ENCODE measurements at places on chromosomes 2 and 18.

- no peak for DNase-seq
Measured at GRCh38 chr2:144198116-144198515, 321.8 kb downstream of the ZEB2 start.

DNA sequence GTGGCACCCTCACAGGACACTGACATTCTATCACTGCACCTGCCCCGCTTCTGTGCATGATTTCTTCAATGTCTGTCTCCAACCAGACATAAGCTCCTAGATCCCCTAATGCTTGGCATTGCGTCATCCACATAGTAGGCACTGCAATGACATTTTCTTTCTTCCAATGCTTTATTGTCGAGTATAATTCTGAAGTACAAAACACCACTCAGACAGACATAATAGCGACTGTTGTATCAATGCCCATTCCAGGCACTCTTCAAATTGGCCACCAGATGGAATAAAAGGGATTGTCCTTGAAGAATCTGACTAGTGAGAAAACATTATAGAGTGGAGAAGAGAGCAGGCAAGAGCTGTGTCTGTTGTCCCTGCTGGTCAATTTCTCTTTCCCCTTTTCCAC, 89.0 kb downstream of the LPIN1 start:
- no peak for DNase-seq

DNA sequence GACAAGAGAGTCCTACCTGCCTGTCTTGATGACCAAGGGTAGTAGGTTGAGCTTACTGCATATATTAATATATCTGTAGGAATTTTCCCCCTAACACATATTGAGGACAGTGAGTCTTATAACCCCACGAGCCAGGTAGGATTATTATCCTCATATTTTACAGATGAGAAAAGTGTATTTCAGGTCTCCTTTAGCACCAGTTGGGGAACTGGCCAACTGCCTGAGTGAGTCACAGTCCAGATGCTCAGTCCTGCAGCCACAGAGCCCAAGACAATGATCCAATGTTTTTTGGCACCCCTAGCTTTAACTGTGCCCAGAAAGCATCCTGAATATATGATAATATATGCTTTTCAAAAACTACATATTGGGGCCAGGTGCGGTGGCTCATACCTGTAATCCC, 30.8 kb upstream of the GLS start:
- peak; percentile 43 for DNase-seq

DNA sequence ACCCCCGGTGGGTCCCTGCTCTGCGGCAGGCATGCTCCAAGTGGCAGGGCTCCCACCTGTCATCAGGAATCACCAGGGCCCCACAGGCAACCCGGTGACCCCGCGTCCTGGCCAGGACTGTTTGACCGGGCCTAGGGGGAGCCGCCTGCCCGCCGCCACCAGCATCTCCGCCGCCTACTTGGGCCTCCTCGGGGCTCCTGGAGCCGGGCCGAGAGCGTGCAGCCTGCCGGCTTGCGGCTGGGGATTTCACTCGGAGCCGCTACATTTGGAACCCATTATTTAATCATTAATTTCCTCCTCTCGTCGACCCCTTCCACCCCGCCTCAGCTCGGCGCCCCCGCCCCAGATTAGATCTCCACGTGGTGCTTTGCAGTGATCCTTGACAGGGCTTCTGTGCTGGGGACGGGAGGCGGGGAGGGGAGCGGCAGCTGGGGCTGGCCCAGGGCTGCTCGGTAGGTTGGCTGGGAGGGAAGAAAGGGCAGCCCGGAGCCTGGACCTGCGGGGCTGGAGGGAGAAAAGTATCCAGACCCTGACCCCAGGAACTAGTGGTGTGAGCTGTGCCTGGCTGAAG, 295.4 kb downstream of the CYP26B1 start:
- DNase-seq: peak; percentile 29

DNA sequence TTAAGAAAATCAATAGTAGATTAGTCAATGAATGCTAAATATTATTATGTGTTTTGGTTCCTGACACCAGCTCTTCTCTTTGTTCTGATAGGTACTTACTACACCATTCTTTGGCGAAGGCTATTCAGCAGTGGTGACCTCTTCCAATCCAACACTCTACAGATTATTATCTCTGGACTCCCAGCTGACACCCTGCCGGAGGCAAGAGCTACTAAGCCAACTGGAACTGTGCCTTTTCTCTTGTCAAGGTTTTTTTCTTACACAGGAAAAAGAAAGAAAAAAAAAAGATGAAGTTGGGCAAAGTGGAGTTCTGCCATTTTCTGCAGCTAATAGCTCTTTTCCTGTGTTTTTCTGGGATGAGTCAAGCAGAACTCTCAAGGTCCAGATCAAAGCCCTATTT, 11.7 kb downstream of the CDH7 start:
- no peak for DNase-seq

DNA sequence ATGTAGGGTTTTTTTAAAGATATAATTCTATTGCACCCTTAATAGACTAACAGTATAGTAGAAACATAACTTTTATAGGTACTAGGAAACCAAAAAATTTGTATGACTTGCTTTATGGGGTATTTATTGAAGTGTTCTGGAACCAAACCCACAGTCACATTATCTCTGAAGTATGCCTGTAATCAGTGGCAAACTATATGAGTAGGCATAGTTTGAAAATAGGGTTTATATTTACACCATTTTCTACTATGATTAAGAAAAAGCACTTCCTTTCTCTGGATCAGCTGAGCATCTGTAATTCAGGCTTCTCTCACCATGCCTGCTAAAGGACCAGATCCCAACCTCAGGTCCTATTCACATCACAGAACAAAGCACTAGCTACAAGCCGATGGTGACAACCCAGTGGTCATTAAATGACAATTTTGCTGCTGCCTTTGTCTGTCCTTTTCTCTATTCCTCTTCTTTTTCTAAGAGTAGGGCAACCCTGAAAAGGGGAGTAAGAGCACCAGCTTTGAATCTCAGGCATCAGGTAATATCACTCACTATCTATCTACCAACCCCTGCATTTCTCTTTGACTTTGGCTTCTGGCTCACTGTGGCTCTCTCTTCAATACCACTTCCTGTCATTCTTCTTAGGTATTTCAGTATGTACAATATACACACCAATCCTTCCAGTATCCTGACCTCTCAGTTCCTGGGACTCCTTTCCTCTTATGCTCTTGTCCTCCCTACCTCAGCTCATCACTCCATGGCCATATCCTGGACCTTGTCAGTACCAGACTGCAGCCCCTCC, 14.4 kb downstream of the NEMP2 start:
- no peak for DNase-seq

DNA sequence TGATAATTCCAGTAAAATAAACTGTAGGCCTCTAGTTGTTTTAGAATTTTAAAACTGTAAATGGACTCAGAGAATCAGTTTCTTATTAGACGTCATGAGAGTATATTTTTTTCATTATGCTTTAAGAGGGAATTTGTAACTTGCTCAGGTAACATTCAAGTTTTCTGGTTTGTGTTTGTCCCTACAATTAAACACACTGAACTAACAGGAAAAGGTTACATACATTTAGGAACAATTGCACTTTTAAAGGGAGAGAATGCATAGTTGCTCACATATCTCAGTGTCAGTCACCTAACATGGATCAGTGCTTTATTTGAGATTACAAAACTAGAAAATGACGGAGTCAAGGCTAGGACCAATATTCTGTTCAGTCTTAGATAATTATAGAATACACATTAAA, 3.1 kb downstream of the COL3A1 start:
- DNase-seq: no peak

GRCh38 chr2:239175181-239175580, 225.6 kb downstream of the HDAC4 start:
- DNase-seq: no peak

DNA sequence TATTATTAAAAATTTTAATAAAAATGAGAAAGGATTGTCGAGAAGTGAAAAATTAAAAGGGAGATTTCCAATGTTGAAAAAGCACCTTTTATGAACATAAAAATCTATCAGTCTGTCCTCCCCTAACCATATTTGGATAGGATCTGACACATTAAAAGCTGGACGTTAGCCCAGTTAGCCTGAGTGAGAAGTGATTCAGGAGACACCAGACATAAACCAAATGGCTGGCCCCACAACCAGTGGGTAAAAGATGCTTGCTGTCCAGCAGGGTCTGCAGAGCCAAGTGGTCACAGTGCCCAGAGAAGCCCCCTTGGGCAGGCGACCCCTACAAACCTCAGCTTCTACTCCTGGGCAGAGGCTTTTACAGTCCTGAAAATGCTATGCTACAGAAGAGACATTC, 253.8 kb upstream of the LYPD1 start:
- no peak for DNase-seq

GRCh38 chr2:46163098-46163430, 134.1 kb upstream of the EPAS1 start:
- no peak for DNase-seq

- DNase-seq: no peak
Measured at GRCh38 chr2:86143307-86143706, 37.3 kb downstream of the PTCD3 start.

- no peak for DNase-seq
Measured at GRCh38 chr2:76759634-76760366, 762.4 kb downstream of the LRRTM4 start.

GRCh38 chr2:9139491-9140443, 66.8 kb upstream of the ASAP2 start:
- peak; percentile 71 for DNase-seq

DNA sequence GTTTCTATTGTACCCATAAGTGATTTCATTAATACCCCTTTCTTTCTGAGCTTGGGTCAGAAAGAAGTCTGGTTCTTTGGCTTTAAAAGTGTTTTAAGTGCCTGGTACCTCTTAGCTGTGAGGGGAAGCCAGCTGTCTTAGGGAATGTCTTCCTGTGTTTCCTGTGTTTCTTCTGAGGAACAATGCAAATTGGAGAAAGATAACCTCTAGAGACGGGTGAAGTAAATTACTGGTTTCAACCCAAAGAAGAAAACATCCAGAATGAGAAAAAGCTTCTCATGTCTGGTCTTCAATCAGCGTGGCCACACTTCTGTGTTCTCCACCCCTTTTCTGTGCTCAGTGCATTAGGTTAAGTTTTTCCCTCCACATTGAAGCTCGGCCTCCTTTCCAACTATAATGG, 10.2 kb upstream of the CHN1 start:
- no peak for DNase-seq

- no peak for DNase-seq
Measured at GRCh38 chr2:2733818-2734217, 402.7 kb upstream of the MYT1L start.

DNA sequence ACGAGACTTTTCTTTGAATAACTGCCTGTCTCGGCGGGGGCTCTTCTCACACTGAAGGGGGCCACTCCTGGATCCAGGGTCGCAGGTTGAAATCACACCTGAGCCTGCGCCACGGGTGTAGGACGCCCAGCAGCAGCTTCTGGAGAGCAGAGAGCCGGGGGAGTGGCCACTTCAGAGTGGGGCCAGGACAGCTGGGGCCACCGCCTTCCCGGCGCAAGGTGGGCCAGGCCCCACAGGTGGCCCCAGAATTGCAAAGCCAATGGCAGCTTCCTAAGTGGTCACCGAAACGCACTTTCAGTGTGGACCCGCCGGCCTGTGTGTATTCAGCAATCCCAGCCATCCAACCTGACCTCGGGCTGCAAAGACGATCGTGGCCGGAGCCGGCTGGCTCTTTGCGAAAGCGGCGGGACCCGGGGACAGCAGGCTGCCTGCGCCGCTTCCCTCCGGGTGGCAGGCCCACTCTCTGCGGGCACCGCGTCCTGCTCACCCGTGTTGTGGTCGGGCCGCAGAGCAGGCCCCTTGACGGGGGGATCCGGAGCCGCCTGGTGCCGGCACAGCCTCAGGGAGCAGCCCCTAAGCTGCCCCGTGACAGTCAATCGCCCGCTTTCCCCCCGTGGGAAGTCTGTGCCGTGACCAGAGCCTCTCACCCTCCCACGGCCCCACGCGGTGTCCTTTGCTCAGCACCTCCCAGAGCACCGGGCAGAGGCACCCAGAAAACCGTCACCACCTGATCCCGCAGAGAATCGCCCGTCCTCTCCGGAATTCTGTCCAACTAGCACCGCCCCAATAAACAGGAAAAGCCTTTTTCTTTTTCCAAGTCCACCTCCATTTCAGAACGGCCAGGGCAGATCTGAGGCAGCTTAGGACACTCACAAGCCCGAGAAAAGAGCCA, 144.7 kb downstream of the ZNF516 start:
- no peak for DNase-seq

DNA sequence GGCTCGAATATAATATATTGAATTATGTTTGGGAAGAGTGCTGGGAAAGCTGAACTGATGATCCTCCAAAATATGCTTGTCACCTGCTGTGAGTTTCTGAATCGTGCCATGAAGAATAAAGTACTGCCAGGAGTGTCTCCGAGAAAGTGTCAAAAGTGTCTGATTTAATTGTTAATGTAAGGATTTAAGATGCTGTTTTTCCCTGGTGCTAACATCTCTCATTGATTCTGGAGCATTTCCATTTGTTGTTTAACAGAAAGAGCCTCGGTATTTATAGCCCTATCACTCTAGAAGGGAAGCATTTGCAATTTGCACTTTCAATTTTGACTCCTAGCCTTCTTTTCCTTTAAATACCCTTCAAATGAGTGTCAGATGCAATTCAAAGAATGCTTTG, 342.2 kb downstream of the RND3 start:
- DNase-seq: no peak

GRCh38 chr18:12960395-12960794, 12.6 kb downstream of the SEH1L start:
- DNase-seq: no peak

Measured in psoas muscle (tissue), 8 donors.